Osteocyte (in vitro differentiated cells): ENCODE measurements at places on chromosomes 3 and 15.

- H3K27me3 ChIP-seq: no peaks in the 10 kb centered on the region
- H3K4me1 ChIP-seq: peaks cover 20% of the 10 kb centered on the region
- peak overlapping the region; percentile 73 for H3K27ac ChIP-seq
- DNase-seq: no peak
- H3K4me3 ChIP-seq: no peak overlapping the region
Observed at GRCh38 chr3:13651057-13651400, 102.1 kb downstream of the FBLN2 start.

DNA sequence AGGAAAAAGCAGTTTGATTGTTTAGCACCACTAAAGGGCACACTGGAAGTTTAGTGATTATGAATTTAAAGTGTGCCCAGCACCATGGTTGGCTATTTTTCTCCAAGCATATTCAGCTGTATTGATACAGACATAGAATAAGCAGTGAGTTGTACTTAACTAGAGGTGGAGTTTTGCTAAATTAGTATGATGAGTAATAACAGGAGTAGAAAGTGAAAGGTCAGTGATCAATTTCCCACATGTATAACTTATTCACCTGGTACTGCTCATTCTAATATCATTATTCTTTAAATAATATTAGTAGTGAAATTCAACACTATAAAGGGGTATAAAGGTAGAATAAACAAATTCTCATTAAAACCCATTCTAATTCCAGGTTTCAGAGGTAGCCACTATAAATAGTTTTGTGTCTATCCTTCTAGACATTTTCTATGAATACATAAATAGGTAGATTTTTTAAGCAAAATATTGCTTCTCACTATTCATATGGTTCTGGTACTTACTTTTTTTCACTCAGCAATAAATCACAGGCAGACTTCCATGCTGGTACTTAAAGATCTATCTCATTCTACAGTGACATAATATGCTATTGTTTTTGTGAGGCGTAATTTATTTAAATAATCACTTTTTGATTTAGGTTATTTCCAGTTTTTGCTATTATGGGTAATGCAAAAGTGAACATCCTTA lies 732.9 kb downstream of the VGLL3 start:
- DNase-seq: no peak
- no peak overlapping the region for H3K27ac ChIP-seq
- no peaks in the 10 kb centered on the region for H3K4me1 ChIP-seq
- H3K4me3 ChIP-seq: no peak overlapping the region

- peak; percentile 85 for DNase-seq
- peaks cover 7% of the 10 kb centered on the region for H3K36me3 ChIP-seq
- no peaks in the 10 kb centered on the region for H3K27me3 ChIP-seq
- H3K4me1 ChIP-seq: peaks cover 54% of the 10 kb centered on the region
Observed at GRCh38 chr3:49411535-49411967, 225 bp downstream of the RHOA start.

- H3K4me3 ChIP-seq: peak overlapping the region; percentile 94
- no peaks in the 10 kb centered on the region for H3K36me3 ChIP-seq
- peak overlapping the region; percentile 73 for H3K27ac ChIP-seq
- H3K27me3 ChIP-seq: no peaks in the 10 kb centered on the region
Observed at GRCh38 chr3:66498687-66499621, 1.9 kb downstream of the LRIG1 start.

DNA sequence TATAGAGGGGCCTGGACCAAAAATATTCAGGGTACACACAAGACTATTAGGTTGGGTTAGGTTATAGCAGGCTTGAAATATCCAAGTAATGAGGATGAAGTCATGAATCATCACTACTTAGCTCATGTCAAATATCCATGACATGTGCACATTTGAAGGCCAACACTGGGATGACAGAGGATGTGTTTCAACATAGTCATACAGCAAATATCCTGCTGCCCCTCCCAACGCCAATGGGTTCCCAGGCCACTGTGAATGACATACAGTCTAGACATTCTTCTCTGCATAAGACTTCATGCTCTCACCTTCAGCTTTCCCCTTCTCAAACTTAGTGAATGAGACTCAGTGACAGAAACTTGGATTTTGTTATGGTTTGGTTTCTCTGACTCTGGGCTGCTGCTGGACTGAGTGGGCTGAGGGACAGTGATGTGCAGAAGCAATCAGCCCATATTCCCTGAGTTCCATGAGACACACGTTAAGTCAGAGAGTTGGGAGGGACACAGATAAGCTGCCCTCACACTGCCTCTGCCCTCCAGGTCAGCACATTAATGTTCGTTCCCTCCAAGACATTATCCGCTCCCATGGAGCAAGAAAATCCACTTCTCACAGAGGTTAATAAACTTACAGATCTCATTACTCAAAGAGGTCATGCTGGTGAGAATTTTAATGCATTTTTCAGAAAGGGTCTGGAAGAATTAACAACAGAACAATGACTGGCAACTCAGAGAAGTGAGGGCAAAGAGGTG lies 15.4 kb downstream of the HOMER2 start:
- no peak overlapping the region for H3K27ac ChIP-seq
- H3K4me1 ChIP-seq: no peaks in the 10 kb centered on the region
- no peak for DNase-seq
- H3K36me3 ChIP-seq: no peaks in the 10 kb centered on the region
